ENCODE measurements at places on chromosomes 6 and 20. TPM values are rescaled to one million over a fixed set of nuclear protein-coding genes. Genes with fewer than 3 reads are reported as not detected.
A peak's percentile ranks its signal among the peaks of the same experiment; 100 is the strongest.

DNA sequence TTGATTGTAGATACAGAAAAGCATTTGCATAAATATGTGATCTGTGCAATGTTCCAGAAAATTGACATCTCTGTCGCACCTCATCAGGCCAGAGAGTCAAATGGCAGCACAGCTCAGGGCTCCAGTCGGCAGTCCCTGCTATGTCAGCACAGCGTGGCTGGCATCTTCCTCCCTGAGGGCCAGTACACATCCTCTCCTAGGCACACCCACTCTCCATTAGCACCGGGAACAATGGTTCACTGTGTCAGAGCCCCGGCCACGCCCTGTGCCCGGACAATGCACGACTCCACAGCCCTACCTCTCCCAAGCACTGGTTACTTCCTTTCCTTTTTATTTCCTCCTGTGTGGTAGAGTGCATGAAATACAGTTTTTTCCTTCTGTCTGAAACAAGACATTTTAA lies 114.9 kb downstream of the FOXC1 start:
- no peaks in the 10 kb centered on the region for H3K27me3 ChIP-seq
- H3K4me3 ChIP-seq, result no peak overlapping the region
- H3K36me3 ChIP-seq, result peaks cover 3% of the 10 kb centered on the region
- no peak overlapping the region for H3K27ac ChIP-seq
- no peaks in the 10 kb centered on the region for H3K4me1 ChIP-seq
- DNase-seq, result no peak

- H3K27ac ChIP-seq, result no peak overlapping the region
- no peaks in the 10 kb centered on the region for H3K4me1 ChIP-seq
- H3K4me3 ChIP-seq, result no peak overlapping the region
- no peaks in the 10 kb centered on the region for H3K36me3 ChIP-seq
Observed at GRCh38 chr6:155448668-155449449, 6.8 kb downstream of the NOX3 start.

DNA sequence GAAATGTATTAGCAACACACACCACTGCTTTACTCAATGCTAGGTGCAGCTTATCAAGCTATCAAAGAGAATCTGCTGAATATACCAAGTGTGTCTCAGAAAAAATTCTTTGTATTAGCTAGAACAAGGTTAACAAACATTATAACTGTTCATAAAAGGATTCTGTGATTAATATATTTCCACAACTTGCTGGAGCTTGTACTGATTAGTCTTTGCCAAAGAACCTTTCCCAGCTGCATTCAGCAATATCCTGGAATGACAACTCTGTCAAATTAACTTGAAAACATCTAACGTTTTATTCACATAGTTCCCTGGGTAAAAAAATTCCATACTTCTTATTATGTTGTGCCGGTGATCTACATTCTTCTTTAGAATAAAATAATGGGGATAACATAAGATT lies 252.7 kb downstream of the FOXC1 start:
- H3K27me3 ChIP-seq, result no peaks in the 10 kb centered on the region
- H3K27ac ChIP-seq, result no peak overlapping the region
- no peak for DNase-seq

DNA sequence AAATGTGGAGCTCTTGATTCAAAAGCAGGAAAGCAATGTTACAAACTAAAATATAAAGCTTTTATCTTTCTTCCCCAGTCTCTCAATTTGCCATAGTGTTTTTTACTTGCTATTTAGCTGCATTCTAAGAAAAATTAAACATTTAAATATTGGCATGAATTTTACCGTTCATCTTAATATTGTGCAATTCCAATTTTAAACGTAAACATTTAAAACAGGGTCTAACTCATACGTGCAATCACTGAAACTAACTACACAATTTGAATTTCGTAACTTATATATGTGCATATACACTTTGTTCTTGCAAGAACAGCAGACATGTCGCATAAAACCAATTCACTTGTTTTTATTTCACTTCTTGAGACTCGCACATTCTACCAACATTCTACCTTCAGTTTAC lies 280.8 kb upstream of the QKI start:
- no peak overlapping the region for H3K27ac ChIP-seq
- DNase-seq, result no peak
- no peaks in the 10 kb centered on the region for H3K4me1 ChIP-seq

GRCh38 chr6:14149053-14149738 lies 31.6 kb downstream of the CD83 start:
- no peaks in the 10 kb centered on the region for H3K27me3 ChIP-seq
- H3K36me3 ChIP-seq, result no peaks in the 10 kb centered on the region
- H3K4me1 ChIP-seq, result peaks cover 3% of the 10 kb centered on the region
- H3K4me3 ChIP-seq, result no peak overlapping the region
- H3K27ac ChIP-seq, result no peak overlapping the region
- no peak for DNase-seq

DNA sequence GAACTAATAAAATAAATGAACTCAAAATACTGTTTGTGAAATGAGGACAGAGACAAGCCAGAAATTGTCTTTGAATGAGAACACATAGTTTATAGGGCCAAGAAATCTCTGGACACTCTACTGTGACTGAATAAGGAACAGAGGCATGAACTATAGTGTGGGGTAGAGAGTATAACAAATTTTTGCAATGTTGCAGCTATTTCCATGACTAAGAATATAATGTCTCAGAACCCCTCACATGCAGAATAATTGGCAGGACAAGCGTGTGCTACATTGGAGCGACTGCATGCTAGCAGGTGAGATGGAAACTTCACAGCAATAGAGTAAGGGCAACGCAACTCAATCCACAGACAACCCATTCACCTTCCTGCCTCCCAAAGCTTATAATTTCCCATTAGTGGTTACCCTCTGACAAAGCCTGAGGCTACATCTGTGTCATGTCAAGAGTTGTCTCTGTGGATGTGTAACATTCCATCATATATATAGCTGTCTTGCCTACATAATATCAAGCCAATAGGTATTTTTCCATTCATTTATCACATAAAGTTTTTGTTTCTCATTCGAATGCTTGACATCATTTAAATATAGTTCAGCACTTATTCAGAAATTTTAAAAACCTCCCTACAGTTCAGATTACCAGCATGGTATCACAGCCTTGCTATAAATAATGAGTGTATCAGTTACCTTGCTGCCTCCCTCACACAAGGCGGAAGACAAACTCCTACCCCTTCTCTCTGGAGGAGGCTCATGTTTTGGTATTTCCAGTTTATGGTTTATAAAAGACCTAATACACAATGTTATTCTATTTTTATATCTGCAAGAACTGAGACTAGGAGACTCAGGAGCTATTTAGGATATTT lies 47.9 kb upstream of the ECHDC1 start:
- no peaks in the 10 kb centered on the region for H3K4me1 ChIP-seq
- no peaks in the 10 kb centered on the region for H3K27me3 ChIP-seq
- no peak overlapping the region for H3K27ac ChIP-seq
- H3K4me3 ChIP-seq, result no peak overlapping the region

DNA sequence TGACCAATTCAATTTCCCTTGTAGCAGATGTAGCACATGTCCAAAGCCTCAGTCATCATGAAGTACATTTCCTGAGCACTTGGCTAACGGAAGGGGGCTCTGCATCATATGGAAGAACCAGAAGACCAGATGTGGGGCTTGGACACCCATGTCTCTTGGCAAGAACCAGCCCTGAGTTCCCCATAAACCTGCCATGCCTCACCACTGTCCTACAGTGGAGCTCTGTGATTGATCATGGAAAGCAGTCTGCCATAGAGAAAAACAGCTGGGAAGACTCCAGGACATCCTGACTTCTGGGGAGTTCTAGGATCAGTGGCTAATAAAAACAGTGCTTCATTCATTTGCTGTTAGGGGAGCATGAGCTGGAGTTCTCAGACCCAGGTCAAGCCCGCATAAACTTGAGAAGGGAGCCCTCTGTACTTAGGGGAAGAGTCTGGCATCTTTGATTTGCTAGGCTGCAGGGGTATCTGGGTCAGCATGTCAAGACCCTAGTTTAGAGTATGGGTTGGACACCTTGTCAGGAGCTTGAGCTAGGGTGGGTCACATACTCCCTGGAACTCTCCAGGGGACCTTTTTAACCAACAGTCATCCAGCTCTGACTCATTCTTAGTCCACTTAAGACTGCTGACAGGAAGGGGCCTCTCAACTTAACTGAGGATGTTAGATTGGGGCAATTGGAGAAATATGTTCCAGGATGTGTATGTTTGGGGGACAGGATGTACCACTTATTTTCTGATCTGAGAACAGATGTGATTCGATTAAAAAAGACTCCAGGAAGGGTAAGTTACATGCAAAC lies 26.3 kb upstream of the TRAM2 start:
- H3K27me3 ChIP-seq, result no peaks in the 10 kb centered on the region
- H3K4me1 ChIP-seq, result peaks cover under 1% of the 10 kb centered on the region
- DNase-seq, result no peak
- H3K4me3 ChIP-seq, result no peak overlapping the region
- H3K27ac ChIP-seq, result no peak overlapping the region

GRCh38 chr6:128659878-128660622 lies 139.7 kb upstream of the PTPRK start:
- DNase-seq, result no peak
- H3K4me3 ChIP-seq, result no peak overlapping the region
- H3K27ac ChIP-seq, result no peak overlapping the region
- H3K27me3 ChIP-seq, result no peaks in the 10 kb centered on the region

GRCh38 chr6:26241033-26241895 lies 123.7 kb upstream of the BTN3A2 start:
- peak; percentile 83 for DNase-seq
- H3K27me3 ChIP-seq, result no peaks in the 10 kb centered on the region
- H3K4me1 ChIP-seq, result peaks cover 19% of the 10 kb centered on the region
- H3K27ac ChIP-seq, result peak overlapping the region; percentile 95
- peak overlapping the region; percentile 65 for H3K4me3 ChIP-seq

- H3K4me3 ChIP-seq, result no peak overlapping the region
- H3K27ac ChIP-seq, result no peak overlapping the region
- no peaks in the 10 kb centered on the region for H3K4me1 ChIP-seq
- DNase-seq, result no peak
- H3K36me3 ChIP-seq, result no peaks in the 10 kb centered on the region
Observed at GRCh38 chr20:19819149-19819548, 61.1 kb downstream of the RIN2 start.

DNA sequence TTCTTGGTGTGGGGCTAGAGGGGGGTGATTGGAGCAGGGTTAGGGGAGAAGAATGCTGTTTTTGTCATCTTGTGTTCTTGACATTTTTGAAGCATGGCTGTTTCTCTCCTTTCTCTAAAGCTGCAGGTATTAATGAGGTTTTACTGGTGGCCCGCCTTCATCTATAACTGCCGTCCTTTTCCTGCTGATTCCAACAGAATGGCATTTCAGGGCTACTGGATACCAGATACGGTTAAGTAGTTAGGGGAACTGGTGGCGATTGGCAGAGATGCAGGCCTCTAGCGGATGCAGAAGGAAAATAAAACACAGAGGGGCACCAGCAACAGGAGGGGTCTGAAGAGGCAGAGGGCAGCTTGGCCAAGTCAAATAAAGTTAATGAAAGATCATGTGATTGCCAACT lies 89.7 kb upstream of the EEF1E1 start:
- H3K4me3 ChIP-seq, result no peak overlapping the region
- H3K36me3 ChIP-seq, result no peaks in the 10 kb centered on the region
- DNase-seq, result no peak

GRCh38 chr6:158869826-158870648 lies 50.9 kb upstream of the EZR start:
- no peaks in the 10 kb centered on the region for H3K27me3 ChIP-seq
- peak overlapping the region; percentile 47 for H3K4me3 ChIP-seq

- no peaks in the 10 kb centered on the region for H3K36me3 ChIP-seq
- DNase-seq, result no peak
- H3K4me3 ChIP-seq, result no peak overlapping the region
- no peaks in the 10 kb centered on the region for H3K4me1 ChIP-seq
Observed at GRCh38 chr6:22078288-22078687, 218.5 kb downstream of the PRL start.

DNA sequence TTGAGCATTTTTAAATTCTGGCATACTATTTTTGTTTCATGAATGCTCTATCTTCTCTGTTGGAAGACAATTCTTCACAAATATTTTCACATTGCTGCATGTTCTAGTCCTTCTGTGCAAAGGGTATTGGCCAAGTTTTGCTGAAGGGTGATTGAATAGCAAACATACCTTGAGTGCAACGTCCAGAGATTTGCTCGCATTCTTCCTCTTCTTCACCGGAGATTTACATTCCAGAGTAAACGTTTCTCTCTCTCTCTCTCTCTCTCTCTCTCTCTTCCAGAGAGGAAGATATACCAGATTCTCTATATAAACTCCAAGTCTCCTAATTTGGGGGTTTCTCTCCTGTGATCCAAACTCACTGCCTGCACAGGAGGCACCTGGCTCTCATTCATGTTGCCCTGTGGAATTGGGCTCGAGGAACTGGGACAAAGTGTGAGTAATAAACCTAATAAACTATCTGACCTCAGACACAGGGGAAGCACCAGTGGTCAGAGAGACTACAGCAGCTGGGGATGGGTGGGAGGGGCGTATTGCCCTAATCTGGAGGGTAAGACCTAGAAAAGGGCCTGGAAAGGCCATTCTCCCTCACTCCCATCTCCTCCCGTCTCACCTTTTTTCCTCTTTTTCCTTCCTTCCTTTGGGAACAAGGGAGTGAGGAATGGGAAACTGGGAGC lies 1.1 kb upstream of the TREML1 start:
- DNase-seq, result no peak
- no peak overlapping the region for H3K4me3 ChIP-seq
- H3K27ac ChIP-seq, result no peak overlapping the region
- no peaks in the 10 kb centered on the region for H3K4me1 ChIP-seq

The TUBB2B gene
- not detected for total RNA-seq

The FKBP1C gene
- total RNA-seq, result not detected

The EEF1A2 gene
- 0.35 TPM for total RNA-seq

The APOBEC2 gene
- total RNA-seq, result not detected

The JPH2 gene
- not detected for total RNA-seq

Measured in natural killer cell (primary cell).